ENCODE measurements at places on chromosomes 4 and X. TPM values are rescaled to one million over a fixed set of nuclear protein-coding genes. Genes with fewer than 3 reads are reported as not detected.
A peak's percentile ranks its signal among the peaks of the same experiment; 100 is the strongest.

The PLP1 gene
- not detected for total RNA-seq

The SSX2B gene
- not detected for total RNA-seq

The CXCL10 gene
- 4.3 TPM for total RNA-seq

The RS1 gene
- total RNA-seq, result not detected

The ODAPH gene
- 0.43 TPM for total RNA-seq

The HSFX2 gene
- total RNA-seq, result not detected

The USP17L17 gene
- total RNA-seq, result not detected

The FAM149A gene
- 0.33 TPM for total RNA-seq

The SLC49A3 gene
- 0.72 TPM for total RNA-seq

The TCP11X2 gene
- total RNA-seq, result not detected

The CPZ gene
- total RNA-seq, result not detected

The ZAR1 gene
- total RNA-seq, result not detected

The COL25A1 gene
- not detected for total RNA-seq

The RBM46 gene
- total RNA-seq, result not detected

The FRAS1 gene
- not detected for total RNA-seq

- H3K27me3 ChIP-seq, result peaks cover 4% of the 10 kb centered on the region
- no peak overlapping the region for H3K4me3 ChIP-seq
Measured at GRCh38 chr4:26000274-26000950, 86.4 kb downstream of the SMIM20 start.

DNA sequence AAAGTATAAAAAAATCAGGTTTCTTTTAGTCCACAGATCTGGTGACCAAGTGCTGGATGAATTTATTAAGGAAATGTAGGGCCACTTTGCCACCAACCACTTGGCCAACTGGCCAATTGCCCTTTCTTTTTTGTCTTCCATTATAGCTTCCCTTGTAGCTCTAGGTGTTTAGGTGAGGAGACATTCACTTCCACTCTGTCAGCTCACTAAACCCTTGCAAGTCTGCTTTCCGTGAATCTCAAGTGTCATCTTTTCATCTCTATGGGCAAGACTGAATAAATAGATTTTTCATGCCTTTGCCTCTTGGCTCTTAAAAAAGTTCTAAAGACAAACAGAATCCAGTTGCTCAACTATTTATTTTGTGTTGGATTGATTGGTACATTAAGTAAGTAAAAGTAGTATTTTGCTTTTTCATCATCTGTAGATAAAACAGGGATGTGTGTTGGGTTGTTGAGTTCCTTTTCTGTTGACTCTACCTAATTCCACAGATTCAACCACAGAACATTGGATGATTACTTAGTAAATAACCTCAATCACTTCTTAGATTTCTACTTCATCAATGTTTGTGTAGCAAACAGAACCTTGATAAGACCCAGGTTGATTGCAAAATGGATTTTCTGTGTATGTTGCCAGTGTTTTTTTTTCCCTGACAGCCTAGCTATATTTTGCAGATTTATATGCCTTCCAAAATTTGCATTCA is 68.1 kb upstream of the GRXCR1 start:
- H3K4me1 ChIP-seq, result no peaks in the 10 kb centered on the region
- no peak for DNase-seq
- peaks cover 2% of the 10 kb centered on the region for H3K27me3 ChIP-seq
- no peak overlapping the region for H3K27ac ChIP-seq
- no peaks in the 10 kb centered on the region for H3K36me3 ChIP-seq

DNA sequence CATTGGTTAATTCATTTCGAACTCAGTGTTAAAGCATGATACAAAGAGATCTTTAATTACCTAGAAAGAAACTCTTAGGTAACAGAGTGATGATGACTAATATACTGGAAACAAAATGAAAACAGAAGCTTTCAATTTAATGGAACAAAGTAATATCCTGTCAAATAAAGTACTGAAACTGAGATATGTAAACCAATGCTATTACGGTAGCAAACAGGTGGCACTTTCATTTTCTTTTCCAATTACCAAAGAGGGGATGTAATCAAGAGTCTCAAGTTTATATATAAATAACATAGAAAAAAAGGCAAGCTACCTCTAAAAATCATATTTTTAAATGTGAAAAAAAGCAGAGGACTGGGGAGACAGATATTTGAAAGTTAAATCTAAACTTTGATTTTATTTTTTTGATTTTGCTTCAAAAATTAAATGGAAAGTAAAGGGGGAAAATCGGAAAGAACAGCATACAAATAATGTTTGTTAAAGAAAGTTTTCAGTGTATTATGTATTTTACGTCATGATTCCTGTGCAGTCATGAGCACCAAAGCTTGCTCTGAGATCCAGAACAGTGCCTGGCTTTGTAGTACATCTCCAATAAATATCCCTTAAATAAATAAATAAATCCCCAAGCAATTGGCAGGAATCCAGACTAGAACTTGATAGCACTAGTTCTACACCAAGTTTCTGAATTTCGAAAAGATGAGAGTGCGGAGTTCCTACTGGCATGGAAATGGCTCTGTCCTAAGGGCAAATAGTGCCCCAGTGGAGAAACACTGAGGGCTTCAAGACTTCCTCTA is 25.0 kb upstream of the RAPGEF2 start:
- H3K27ac ChIP-seq, result peak overlapping the region; percentile 6
- H3K4me3 ChIP-seq, result peak overlapping the region; percentile 16
- DNase-seq, result no peak
- H3K27me3 ChIP-seq, result no peaks in the 10 kb centered on the region
- H3K36me3 ChIP-seq, result no peaks in the 10 kb centered on the region

DNA sequence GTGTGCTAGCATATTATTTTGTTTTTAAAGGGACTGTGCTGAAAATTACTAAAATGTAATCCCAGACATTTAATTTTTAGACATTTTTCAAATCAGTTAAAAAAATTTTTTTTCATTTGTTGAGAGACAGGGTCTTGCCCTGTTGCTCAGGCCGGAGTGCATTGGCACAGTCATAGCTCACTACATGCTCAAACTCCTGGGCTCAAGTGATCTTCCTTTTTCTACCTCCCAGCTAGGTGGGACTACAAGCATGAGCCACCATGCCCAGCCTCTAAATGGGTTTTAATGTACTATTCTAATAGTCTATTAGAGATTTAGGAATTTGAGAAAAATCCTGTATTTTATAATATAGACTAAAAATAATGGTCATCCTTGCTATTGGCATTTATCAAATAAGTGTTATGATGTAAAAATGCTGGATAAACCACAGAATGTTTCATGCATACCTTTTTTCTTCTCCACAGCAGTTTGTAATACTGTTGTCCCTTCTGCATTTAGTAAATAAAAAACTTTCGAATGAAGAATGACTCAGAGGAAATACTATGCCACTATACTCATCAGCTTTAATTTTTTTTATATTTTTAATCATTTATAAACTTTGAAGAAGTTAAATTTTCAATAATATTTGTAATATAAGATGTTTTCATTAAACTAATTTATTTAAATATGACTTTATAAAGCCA is 29.9 kb downstream of the CPEB2 start:
- H3K27me3 ChIP-seq, result no peaks in the 10 kb centered on the region
- H3K4me3 ChIP-seq, result no peak overlapping the region
- peaks cover 38% of the 10 kb centered on the region for H3K36me3 ChIP-seq
- no peak overlapping the region for H3K27ac ChIP-seq

DNA sequence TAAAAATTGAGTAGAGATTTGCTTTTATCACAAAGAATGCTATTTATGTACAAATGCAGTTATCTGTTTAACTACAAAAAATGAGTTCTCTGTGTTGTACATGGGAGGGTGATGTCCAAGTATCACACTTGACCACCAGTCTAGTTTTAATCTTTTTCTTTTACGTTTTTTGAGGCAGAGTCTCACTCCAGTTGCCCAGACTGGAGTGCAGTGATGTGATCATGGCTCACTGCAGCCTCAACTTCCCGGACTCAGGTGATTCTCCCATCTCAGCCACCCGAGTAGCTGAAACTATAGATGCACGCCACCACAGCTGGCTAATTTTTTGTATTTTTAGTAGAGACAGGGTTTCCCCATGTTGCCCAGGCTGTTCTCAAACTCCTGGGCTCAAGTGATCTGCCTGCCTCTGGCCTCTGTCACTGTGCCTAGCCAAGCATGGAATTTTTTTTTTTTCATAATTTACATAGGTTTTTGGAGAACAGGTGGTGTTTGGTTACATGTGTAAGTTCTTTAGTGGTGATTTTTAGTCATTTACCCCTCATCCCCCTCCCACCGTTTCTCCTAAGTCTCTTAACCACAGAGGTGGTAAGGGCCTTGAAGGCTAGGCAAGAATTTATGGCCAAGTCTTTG is 47.9 kb upstream of the RPA4 start:
- no peak overlapping the region for H3K27ac ChIP-seq
- DNase-seq, result no peak
- no peaks in the 10 kb centered on the region for H3K36me3 ChIP-seq
- H3K4me3 ChIP-seq, result no peak overlapping the region

- no peak overlapping the region for H3K27ac ChIP-seq
- no peaks in the 10 kb centered on the region for H3K36me3 ChIP-seq
- no peaks in the 10 kb centered on the region for H3K4me1 ChIP-seq
- DNase-seq, result no peak
- no peak overlapping the region for H3K4me3 ChIP-seq
- H3K27me3 ChIP-seq, result no peaks in the 10 kb centered on the region
Measured at GRCh38 chrX:151922692-151923091, 10.0 kb downstream of the MAGEA4 start.

GRCh38 chr4:183540410-183541009 is 35.7 kb downstream of the ING2 start:
- DNase-seq, result no peak
- no peak overlapping the region for H3K4me3 ChIP-seq
- H3K27me3 ChIP-seq, result no peaks in the 10 kb centered on the region
- no peaks in the 10 kb centered on the region for H3K36me3 ChIP-seq
- no peaks in the 10 kb centered on the region for H3K4me1 ChIP-seq

- DNase-seq, result peak; percentile 74
- no peaks in the 10 kb centered on the region for H3K36me3 ChIP-seq
- peaks cover 2% of the 10 kb centered on the region for H3K4me1 ChIP-seq
- H3K27ac ChIP-seq, result no peak overlapping the region
Measured at GRCh38 chrX:8783097-8783713, 18.0 kb downstream of the FAM9A start.

- no peak overlapping the region for H3K4me3 ChIP-seq
- no peaks in the 10 kb centered on the region for H3K36me3 ChIP-seq
- no peaks in the 10 kb centered on the region for H3K27me3 ChIP-seq
- no peak overlapping the region for H3K27ac ChIP-seq
- no peak for DNase-seq
Measured at GRCh38 chrX:139020801-139021200, 309.3 kb upstream of the FGF13 start.

DNA sequence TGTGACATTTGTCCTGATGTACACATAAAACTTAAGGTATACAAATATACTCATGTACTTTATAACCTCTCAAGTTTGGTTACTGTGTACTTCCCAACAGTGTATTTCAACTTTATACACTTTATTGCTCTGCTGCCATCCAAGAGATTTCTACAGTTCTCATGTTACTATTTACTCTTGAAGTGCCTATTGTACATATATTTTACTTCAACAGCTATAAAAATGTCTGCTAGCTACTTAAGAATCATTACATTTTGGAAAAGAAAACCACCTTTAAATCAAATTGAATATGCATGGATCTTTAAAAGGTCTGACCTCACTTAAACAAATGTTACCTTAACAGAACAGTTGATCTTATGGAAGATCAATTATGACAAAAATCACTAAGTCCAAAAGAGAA is 1056.4 kb downstream of the ADGRL3 start:
- no peaks in the 10 kb centered on the region for H3K27me3 ChIP-seq
- no peak for DNase-seq

DNA sequence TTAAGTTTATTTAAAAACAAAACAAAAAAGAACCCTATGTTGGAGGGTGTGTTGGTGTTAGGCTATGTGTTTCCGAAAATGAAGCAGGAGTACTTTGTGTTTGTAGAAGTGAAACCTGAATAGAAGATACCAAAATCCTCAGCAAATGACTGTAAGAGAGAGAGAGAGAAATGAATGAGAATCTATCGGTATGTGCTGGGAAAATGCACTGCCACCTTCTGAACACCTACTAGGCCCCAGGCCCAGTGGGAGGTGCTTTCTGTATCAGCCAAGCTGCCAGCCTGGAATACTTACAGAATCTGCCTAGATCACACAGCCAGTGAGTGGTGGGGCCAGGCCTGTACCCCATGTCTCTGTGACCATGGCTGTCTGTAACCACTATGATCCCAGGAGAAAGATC is 14.9 kb upstream of the PIM2 start:
- peaks cover 51% of the 10 kb centered on the region for H3K36me3 ChIP-seq
- H3K27ac ChIP-seq, result peak overlapping the region; percentile 96
- H3K27me3 ChIP-seq, result no peaks in the 10 kb centered on the region
- H3K4me3 ChIP-seq, result peak overlapping the region; percentile 78

DNA sequence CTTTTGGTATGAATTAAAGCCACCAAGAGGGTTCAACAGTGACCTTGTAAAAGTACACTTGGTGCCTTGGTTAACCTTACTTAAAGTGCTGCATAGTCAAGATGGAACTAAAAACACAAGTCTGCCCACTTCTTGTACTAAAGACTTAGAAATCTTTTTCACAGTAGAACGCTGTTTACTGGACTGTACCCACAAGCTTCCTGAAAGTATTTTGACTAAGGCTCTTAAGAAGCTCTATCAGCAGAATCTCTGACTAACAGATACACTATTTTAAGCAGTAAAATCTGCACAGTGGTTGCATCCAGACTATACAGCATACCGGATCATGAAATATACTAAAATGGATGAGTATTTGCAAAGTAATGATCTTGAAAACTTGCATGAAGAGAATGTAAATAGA is 7.2 kb downstream of the RAB28 start:
- no peak overlapping the region for H3K27ac ChIP-seq
- DNase-seq, result no peak
- H3K4me1 ChIP-seq, result peaks cover 10% of the 10 kb centered on the region
- no peak overlapping the region for H3K4me3 ChIP-seq
- H3K36me3 ChIP-seq, result peaks cover 5% of the 10 kb centered on the region

GRCh38 chr4:100174985-100175383 is 15.3 kb downstream of the DDIT4L start:
- no peak overlapping the region for H3K27ac ChIP-seq
- H3K4me3 ChIP-seq, result no peak overlapping the region
- no peak for DNase-seq

- H3K27me3 ChIP-seq, result no peaks in the 10 kb centered on the region
- no peak for DNase-seq
- no peak overlapping the region for H3K27ac ChIP-seq
- no peaks in the 10 kb centered on the region for H3K4me1 ChIP-seq
- no peak overlapping the region for H3K4me3 ChIP-seq
Measured at GRCh38 chr4:11297627-11298026, 131.1 kb downstream of the HS3ST1 start.

- no peaks in the 10 kb centered on the region for H3K4me1 ChIP-seq
- H3K27me3 ChIP-seq, result no peaks in the 10 kb centered on the region
- no peak overlapping the region for H3K4me3 ChIP-seq
- peaks cover 18% of the 10 kb centered on the region for H3K36me3 ChIP-seq
- DNase-seq, result no peak
Measured at GRCh38 chr4:163142246-163142645, 24.4 kb downstream of the NAF1 start.

- H3K27ac ChIP-seq, result no peak overlapping the region
- H3K36me3 ChIP-seq, result no peaks in the 10 kb centered on the region
- no peaks in the 10 kb centered on the region for H3K4me1 ChIP-seq
- no peak overlapping the region for H3K4me3 ChIP-seq
- no peaks in the 10 kb centered on the region for H3K27me3 ChIP-seq
- DNase-seq, result no peak
Measured at GRCh38 chr4:179927473-179927872, 2315.7 kb upstream of the TENM3 start.

- no peak overlapping the region for H3K4me3 ChIP-seq
- H3K27ac ChIP-seq, result no peak overlapping the region
- H3K27me3 ChIP-seq, result no peaks in the 10 kb centered on the region
- H3K36me3 ChIP-seq, result no peaks in the 10 kb centered on the region
- H3K4me1 ChIP-seq, result peaks cover 2% of the 10 kb centered on the region
- no peak for DNase-seq
Measured at GRCh38 chrX:107730298-107730655, 45.3 kb downstream of the TSC22D3 start.
